CD4-positive, alpha-beta T cell treated with Interferon gamma for 1 hour (primary cell): ENCODE measurements at places on chromosomes 2 and 18.

DNA sequence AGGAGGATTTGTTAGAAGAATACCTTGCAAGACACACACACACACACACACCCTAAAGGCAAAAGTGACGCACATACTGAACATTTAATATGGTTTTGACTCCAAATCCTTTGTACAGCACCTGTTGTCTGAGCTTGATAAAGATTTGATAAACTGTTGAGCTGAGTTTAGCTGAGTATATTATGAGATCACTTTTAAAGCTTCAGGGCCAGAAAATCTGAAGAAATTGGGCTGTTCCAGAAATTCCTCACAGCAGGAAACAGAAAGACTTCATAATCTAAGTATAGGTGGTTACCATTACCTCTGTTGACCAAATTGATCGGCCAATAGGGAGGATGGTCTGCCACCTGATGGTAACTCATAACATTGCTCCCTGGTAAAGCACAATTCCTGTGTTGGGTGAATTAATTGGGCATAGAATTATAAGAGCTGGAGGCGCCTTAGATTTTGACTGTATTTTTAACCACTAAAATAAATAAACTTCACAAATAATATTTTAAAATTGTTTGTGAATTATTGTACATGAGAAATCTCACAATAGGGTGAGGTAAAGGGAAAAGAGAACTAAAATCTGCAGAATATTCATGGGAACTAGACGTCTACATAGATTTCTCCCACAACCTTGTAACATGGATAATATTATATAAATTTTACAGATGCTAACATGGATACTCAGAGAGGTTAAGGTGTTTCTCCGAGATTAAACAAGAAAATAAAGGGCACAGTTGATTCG, 21.8 kb upstream of the RPIA start:
- DNase-seq, result peak; percentile 20

DNA sequence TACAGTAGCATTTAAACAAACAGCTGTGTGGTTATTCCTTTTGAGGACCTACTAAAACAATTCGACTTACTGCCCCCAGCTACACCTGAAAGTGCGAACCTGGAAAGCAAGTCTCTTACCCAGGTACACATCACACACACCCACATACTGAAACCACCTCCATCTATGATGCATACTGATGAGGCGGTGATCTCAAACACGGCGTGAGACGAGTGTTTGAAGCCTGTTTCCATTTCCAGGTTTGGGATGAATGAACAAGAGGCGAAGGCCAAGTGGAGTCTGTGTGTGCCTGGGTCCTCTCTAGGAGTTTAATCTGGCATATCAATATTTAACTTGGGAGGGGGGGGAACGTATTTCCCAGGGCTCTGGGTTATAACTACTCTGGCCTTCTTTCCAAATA, 1.6 kb downstream of the TMEM185B start:
- no peak for DNase-seq

DNA sequence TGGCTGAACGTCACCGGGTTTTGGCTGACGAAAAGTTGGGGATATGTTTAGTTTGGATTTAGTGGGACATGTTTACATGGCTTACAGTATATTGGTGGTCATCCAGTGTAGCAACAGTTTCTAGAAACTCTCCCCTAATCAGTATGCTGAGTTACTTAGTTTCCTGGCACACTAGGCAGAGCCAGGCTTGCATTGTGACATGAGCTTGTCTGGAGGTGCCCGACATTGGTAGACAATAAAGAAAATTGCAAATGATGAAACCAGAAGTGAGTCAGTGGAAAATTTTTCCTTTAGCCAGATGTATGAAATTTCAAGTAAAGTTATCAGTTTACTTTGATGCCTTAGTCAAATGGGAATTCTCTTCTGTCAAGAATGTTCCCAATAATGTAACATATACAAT, 276.1 kb downstream of the RDH14 start:
- no peak for DNase-seq

DNA sequence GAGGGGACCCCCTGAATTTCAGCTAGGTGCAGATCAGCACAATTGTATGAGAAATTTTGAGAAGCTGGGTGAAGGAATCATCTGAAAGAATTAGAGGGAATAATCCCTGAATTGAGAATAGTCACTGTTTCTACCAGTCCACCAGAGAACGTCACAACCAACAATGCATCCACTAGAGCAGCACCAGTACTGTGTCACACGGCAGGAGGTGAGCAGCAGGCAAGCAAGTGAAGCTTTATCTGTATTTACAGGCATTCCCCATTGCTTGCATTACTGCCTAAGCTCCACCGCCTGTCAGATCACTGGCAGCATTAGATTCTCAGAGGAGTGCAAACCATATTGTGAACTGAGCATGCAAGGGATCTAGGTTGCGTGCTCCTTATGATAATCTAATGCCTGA, 40.7 kb downstream of the GDF7 start:
- no peak for DNase-seq

GRCh38 chr18:69067048-69067447, 269.2 kb downstream of the CCDC102B start:
- no peak for DNase-seq

GRCh38 chr2:142750858-142751257, 126.6 kb upstream of the KYNU start:
- DNase-seq, result no peak

- DNase-seq, result no peak
Observed at GRCh38 chr18:24094561-24094960, 44.3 kb upstream of the CABYR start.

GRCh38 chr18:70188113-70188512, 17.4 kb downstream of the RTTN start:
- DNase-seq, result no peak

- DNase-seq, result no peak
Observed at GRCh38 chr2:66439812-66440542, 5.1 kb downstream of the MEIS1 start.

DNA sequence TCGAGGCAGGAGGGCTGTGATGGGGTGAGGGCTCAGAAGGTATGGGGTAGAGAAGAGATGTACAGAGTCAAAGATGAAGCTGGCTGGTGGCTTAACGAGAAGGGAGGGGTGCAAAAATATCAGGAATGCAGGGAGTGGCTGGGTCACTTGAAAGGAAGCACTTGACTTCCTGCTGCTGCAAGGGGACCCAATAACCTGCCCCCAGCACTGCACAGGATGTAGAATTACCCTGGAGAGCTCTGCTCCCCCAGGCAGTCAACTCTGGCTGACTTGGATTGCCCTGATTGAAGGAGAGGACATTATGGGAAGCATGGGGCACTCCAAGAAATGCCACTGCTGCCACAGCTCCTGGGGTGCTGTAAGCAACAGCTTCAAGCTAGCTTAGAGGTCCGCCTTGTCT, 41.8 kb downstream of the CFAP221 start:
- no peak for DNase-seq

GRCh38 chr2:102278720-102279390, 32.5 kb upstream of the IL1RL1 start:
- DNase-seq, result no peak

- no peak for DNase-seq
Observed at GRCh38 chr2:69932596-69932922, 17.6 kb downstream of the MXD1 start.

DNA sequence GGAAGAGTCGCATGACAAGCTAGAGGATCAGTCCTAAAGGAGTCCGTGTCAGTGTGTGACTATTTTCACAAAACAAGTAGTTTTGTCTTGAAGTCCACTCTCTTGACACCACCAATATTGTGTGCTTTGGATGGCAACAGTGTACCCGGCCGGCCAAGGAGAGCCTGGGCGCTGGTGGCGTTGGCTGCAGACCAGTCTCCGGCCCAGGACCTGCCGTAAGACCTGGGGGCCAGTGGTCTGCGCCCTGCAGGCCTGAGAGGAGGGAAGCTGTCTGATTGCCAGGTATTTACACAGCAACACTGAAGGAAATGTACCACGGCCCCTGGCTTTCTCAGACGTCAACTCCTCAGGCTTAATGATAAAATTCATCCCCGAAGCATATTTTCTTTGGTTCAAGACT, 472.4 kb upstream of the SALL3 start:
- DNase-seq, result no peak

GRCh38 chr18:78722929-78723710, 256.5 kb upstream of the SALL3 start:
- no peak for DNase-seq

- DNase-seq, result no peak
Observed at GRCh38 chr2:90069290-90069894, 1377.9 kb downstream of the RPIA start.

GRCh38 chr2:124602759-124603158, 577.7 kb downstream of the CNTNAP5 start:
- no peak for DNase-seq

GRCh38 chr2:101696272-101697123, 1.0 kb upstream of the MAP4K4 start:
- DNase-seq, result no peak

DNA sequence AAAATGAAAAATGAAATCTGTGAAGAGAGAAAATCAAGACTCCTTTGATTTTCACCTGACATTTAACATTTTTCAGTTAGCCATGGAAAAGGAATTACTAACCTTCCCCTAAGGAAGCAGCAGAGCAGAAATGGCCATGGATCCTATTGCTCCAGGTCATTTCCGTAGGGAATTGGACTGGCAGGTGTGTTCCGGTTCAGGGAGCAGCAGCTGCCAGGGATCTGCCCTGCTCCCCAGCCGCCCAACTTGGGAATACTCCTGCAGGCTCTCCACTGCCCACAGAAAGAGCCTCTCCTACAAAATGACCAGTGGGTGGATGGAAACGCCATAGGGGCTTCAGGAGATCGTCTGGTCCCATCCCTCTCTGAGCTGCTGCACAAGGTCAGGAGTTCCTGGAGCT, 86.0 kb upstream of the MAPK4 start:
- no peak for DNase-seq

GRCh38 chr2:192373754-192374153, 179.0 kb upstream of the TMEFF2 start:
- DNase-seq, result no peak

- no peak for DNase-seq
Observed at GRCh38 chr2:64018701-64019082, 536 bp downstream of the VPS54 start.

- DNase-seq, result no peak
Observed at GRCh38 chr2:17171446-17172049, 346.7 kb downstream of the RAD51AP2 start.
